ENCODE measurements at places on chromosomes 2 and 18.

DNA sequence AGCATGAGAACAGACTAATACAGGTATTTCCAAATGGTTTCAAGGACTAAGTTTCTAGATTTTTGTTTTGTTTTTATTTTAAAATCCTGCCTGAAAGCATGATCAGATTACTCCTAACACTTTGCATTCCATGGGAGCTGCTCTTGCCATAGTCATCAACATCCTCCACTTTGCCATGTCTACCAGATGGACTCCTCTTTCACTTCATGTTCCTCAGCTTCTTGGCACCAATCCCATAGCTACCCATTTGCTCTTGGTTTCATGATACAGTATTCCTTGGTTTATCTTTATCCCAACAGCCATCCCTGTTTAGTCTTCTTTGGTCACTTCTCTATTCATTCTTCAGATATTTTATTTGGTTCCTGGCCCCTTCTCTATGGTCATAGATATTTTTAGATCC is 154.2 kb upstream of the CCDC195 start:
- DNase-seq: no peak

DNA sequence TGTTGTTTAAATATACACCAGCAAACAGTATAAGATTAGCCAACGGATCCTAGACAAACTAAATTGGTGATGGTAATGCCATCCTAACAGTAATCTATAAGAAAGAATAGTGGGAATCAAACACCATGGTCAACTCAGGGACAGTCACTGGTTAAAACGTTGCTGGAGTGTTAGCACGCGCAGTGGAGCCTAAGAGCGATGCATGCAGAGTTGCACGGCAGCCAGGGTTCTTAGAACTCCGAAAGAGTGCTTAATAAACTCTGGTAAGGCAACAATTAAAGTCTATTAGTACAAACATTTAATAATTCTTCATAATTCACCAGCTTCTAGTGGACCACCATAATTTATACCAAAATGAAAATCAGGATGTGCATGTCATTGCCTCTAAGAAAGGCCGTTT is 22.2 kb downstream of the LANCL1 start:
- no peak for DNase-seq

GRCh38 chr2:29627279-29627711 is 294.1 kb downstream of the ALK start:
- no peak for DNase-seq

DNA sequence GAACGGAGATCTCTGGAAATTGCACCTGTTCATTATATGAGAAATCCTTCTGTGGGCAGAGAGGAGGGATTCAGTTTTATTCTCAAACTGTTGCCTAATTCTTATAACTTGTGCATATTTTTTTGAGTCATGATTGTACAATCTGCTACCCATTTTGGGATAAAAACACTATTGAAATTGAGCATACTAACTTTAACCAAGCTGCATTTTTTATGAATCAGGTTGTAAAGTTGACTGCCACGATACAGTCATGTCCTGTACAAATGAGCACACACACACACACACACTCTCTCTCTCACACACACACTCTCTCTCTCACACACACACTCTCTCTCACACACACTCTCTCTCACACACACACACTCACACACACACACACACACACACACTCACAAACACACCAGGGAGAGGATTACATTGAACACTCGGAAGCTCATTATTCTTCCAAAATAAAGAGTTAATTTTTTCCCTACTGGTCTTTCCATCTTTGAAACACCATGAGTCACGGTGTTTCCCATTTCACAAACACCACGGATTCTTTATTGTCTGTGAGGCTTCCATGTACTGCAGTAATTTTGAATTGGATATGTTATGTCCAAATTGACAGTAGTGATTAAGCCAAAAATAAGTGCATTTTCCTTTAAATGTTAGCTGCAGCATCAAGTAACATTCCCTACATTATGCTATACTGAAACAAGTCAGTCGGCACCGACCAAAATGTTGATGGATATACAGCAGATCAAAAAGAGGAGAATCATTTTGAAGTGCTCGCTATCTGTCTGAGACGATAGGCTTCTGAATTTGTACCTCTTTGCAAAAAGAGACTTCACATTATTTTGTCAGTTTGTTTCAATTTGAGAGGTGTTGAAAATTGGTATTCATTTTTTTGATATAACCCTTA is 216.9 kb downstream of the ARHGAP15 start:
- no peak for DNase-seq

DNA sequence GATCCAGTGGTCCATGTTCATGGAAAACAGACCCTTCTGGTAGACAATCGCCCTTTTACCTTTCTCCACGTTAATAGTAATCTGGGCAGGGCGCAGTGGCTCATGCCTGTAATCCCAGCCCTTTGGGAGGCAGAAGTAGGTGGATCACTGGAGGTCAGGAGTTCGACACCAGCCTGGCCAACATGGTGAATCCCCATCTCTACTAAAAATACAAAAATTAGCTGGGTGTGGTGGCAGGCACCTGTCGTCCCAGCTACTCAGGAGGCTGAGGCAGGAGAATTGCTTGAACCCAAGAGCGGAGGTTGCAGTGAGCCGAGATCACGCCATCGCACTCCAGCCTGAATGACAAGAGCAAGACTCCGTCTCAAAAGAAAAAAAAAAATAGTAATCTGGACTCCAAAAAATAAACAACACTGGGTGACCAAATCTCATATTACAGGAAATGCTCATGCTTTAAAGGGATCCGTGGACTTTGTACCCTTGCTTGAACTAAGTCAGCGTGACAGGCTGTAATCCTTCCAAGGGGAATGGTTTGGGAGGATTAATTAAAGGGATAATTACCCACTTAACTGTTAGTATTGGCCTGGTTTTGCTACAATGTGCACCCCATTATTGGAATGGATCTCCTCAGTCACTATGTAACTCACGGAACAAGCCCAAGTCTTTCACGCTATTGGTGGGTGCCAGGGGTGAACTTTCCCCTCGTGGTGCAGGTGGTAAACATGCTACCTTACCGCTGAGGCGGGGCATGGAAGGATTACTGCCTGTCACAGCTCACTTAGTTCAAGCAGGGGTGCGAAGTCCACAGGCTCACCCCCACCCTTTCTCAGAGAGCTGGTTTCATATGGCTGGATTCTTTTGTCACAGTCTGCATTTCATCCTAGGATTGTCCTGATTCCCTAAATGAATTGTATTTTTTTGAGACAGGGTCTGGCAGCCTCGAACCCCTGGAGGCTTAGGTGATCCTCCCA is 36.7 kb downstream of the PROC start:
- no peak for DNase-seq

- DNase-seq: no peak
Measured at GRCh38 chr2:25385910-25386309, 44.2 kb upstream of the DNMT3A start.

DNA sequence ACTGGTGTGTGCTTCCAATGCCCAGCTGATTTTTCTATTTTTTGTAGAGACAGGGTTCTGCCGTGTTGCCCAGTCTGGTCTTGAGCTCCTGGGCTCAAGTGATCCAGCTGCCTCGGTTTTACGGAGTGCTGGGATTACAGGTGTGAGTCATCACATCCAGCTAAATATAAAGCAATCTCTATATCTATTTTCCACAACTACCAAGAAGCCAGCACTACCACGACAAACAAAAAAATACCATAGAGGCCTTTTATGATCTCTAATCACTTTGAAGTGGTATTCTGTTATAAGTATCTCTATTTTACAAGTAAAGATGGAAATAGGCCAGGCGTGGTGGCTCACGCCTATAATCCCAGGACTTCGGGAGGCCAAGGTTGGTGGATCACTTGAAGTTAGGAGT is 34.7 kb downstream of the C2orf74 start:
- DNase-seq: no peak

- no peak for DNase-seq
Measured at GRCh38 chr2:52936029-52936428, 831.6 kb upstream of the CHAC2 start.

- DNase-seq: no peak
Measured at GRCh38 chr2:105315314-105315713, 14.2 kb downstream of the TGFBRAP1 start.

DNA sequence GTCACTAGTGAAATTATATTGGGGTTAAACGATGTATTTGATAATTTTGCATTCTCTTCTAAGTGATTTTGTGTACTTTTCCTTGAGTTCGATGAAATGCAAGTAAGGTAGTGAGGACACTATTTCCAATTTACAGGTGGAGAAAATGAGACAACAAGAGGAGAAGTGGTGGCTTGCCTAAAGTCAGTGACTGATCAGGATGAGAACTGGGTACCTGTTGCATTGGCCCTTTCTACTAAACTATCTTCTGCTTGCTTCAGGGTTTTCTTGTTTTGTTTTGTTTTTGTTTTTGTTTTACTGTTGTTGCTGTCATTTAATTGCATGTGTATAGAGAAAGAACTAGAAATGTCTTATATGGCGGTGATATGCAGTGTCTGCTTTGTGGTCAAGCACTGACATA is 31.4 kb upstream of the FBXO11 start:
- no peak for DNase-seq

DNA sequence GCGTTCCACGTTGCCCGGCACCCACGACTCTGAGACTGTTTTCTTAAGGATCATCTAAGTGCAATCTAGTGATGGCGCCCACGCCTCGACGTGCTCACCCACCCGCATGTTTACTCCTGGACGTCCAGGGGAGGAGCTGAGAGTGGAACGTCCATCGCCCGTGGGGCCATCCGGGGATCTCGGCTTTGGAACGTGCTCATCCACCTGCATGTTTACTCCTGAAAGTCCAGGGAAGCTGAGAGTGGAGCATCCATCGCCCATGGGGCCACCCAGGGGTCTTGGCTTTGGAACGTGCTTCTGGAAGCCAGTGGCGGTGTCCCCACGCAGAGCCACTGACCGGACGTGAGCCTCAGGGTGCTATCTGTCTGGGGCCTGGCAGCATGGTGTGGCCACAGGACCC is 45.6 kb upstream of the SALL3 start:
- no peak for DNase-seq

DNA sequence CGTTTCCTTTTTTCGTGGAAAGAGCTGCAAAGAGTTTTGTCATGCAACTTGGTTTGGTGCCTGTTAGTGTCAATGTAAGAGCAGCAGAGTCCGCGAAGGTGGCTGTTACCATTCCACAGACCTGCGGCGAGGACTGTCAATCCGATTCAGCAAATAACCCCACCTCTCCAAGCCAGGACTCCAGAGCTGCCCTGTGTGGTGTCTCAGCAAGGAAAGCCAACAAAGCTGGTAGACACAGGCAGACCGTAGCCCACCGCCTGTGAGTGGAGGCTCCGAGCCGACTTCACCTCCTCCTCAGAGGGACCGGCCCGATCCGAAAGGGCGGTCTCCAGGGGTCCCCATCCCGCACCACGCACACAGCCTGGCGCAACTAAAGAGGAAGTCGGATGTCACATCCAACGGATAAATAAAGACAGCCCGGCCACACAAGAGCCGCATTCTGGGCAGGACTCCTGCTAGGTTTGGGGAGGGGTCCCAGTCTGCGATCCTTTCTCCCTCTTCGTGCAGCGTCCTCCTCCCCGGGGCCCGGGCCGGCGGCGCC is 819 bp downstream of the ANKRD44 start:
- peak; percentile 39 for DNase-seq

DNA sequence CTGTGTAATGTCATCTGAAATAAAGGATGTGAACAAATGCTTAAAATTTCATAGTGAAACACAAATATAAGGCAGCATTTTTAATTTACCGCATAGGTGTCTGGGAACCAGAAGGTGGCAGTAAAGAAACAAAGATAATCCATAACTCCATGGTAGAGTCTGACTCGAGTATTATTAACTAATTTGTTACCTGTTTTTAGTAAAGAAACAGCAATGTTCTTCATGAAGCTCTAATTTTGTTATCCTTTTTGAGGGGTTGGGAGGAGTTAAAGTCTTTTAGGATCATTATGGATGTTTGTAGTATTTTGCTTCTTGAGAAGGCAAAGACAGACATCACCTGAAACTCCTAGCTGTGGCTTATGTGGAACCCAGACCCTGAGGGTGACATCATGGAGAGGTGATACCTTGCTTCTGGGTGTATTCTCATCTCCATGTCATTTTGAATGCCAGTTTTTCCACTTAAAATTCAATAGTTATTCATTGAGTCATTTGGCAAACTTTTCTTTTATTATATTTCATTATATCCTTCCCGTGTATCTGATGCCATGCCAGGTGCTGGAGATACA is 286.2 kb upstream of the EPAS1 start:
- DNase-seq: no peak

- no peak for DNase-seq
Measured at GRCh38 chr2:230932556-230933511, 7.8 kb upstream of the GPR55 start.

DNA sequence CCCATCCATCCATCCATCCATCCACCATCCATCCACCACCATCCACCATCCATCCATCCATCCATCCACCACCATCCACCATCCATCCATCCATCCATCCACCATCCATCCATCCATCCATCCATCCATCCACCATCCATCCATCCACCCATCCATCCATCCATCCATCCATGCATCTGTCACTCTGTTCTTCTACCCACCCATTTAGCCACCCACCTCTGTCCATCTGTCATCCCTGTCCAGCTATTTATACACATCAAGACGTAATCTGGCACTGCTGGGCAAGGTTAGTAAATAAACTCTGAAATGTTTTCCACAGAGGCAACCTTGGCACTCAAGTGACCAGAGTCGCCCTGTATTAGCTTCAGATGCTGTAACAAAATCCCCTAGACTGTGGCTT is 120.9 kb downstream of the RTP5 start:
- no peak for DNase-seq

GRCh38 chr18:2218101-2218500 is 353.2 kb downstream of the METTL4 start:
- no peak for DNase-seq

DNA sequence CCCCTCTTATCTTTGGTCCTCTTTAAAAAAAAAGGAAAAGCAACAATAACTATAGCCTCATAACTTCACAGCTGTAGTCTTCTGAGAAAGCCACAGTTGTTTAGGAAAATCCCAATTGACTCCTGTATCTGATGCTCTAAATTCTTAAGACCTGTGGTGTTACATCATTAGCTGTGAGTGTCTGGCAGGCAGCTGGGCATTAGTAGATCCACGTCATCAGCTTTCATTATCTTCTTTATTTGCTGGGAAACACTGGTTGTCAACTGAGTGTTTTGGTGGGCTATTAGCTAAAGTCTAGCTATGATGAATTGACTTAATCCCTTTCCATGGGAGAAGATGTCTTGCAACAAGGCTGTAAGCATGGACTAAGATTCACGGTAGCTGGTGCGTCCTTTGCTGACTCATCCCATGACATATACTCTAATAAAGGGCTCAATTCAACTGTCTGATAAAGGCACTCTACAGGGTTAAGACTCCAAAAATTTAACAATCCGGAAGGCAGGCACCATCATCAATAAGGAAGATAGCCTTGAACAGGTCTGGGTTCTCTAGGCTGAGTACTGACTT is 517.2 kb downstream of the PLCL1 start:
- no peak for DNase-seq

Measured in stimulated activated CD8-positive, alpha-beta memory T cell treated with anti-CD3 and anti-CD28 coated beads, Interleukin-4, amount 100 ng/mL, for 1 hour (primary cell).